ENCODE measurements at places on chromosomes 5 and 9.
A peak's percentile ranks its signal among the peaks of the same experiment; 100 is the strongest.

GRCh38 chr9:77661566-77662085 lies 13.5 kb upstream of the GNA14 start:
- DNase-seq, result no peak

DNA sequence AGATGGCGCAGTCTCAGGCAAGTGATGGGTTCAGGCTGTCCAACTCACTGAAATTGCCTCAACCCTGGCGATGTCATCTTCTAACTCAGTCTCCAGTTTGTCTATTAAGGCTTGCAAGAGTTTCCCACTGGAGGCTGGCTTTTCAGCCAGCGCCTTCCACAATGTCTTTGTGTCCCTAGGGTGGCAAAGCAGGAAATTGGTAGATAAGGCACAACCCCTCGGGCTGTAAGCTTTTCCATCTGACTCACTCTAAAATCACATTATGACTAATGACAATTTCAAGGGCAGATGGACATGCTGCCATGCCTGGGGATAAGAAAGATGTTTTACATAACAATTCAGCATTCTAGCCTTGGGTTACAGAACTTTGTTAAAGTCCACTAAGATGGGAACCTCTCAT lies 61.9 kb downstream of the MROH2B start:
- no peak for DNase-seq

GRCh38 chr5:164137095-164137494 lies 631.7 kb downstream of the MAT2B start:
- no peak for DNase-seq

DNA sequence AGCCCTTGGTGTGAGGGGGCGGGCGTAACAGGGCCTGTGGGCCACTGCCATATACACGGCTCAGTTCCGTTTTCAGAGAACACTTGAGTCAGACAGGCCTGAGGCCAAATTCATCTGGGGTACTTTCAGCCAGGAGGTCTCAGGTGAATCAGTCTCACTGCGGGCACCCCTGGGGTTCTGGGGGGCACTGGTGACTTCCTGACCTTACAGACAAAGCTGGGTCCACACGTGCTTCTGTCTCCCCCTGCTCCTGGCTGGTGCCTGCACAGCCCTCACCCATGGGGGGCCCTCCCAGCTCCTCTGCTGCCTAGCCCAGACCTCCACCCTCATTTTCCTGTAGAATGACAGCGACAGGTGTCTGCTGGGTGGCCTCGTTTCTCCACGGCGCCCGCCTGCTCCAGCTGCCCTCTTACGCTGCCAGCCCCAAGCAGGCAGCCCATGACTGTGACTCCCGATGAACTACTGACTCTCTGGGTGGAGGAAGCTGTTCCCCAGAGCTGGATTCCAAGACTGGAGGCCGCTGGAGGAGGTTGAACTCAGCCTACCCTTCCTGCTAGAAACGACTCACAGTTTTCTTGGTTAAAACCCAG lies 374.1 kb upstream of the IRX4 start:
- no peak for DNase-seq

DNA sequence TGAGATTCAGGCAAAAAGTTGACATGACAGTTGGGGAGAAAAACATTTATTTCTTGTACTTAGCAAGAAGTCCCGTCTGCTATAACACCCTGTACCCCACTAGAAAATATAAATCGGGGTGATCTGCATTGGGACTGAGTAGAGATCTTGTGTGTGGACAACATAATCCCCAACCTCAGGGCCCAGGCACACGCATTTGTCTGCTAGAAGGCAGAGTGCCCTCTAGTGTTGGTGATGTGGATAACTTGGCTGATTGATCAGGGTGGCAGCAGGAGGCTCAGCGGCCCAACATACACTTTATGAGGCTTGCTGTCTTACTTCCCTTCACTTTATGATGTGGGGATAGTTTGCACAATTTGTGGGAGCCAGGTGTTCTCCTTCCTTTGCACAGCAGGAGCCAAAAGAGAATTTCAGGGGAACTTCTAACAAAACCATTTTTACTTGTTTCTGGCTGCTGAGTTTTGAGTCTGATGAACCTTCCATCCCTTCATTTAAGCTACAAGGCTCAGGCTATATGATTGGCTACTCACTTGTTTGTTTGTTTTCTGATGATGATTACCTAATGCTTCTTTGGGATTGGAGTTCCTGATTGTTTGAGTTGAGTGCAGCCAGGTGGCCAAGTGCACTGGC lies 263.2 kb downstream of the DMAC1 start:
- peak; percentile 20 for DNase-seq

GRCh38 chr9:8835291-8835690 lies 1035.7 kb upstream of the DMAC1 start:
- no peak for DNase-seq

GRCh38 chr5:68838157-68838718 lies 255.6 kb upstream of the SLC30A5 start:
- DNase-seq, result no peak

- no peak for DNase-seq
Measured at GRCh38 chr5:68449380-68449779, 233.8 kb downstream of the PIK3R1 start.

- no peak for DNase-seq
Measured at GRCh38 chr9:127451608-127451857, 223 bp downstream of the LRSAM1 start.

- DNase-seq, result no peak
Measured at GRCh38 chr9:134413890-134414623, 87.8 kb downstream of the RXRA start.

DNA sequence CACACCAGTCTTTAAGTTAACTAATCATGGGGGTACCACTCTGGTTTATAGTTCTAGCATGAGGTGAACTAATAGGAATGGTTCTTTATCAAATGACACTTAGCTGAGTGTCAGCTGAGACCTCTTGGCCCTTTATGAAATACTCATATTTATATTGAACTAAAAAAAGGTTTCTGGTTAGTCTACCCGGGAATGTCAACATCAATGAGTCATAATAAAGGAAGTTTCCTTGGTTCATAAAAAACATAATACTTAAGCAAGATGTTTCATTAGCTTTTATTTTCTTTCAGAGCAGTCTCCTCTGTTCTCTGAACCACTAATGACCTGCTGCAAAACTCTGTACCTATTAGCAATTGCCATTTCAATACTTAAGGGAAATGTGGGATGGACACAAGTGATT lies 13.7 kb downstream of the DAB2 start:
- DNase-seq, result no peak

- DNase-seq, result peak; percentile 17
Measured at GRCh38 chr9:83708515-83709158, 879 bp upstream of the UBQLN1 start.

DNA sequence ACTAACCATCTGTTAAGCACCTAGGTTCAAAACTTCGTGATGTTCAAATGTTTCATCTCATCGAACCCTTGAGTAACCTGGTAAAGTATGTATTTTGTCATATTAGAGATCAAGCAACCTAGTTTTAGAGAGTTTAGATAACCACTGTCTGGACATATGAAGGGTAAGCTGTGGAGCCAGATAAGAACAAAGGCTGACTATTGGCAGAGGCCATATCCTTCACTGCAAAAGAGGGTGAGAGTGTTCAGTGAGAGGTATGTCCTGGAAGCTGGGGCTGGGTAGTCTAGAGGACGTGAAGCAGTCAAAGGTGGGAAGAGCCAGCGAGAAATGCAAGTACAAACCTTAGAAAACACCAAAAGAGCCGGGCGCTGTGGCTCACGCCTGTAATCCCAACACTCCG lies 573.1 kb upstream of the KLF4 start:
- no peak for DNase-seq

GRCh38 chr9:98191671-98192502 lies 550 bp downstream of the CORO2A start:
- no peak for DNase-seq

- peak; percentile 34 for DNase-seq
Measured at GRCh38 chr5:169302491-169303118, 1.7 kb upstream of the SLIT3 start.

- DNase-seq, result no peak
Measured at GRCh38 chr5:58107704-58108103, 352.2 kb downstream of the PLK2 start.

- no peak for DNase-seq
Measured at GRCh38 chr9:101487443-101487840, 46.2 kb upstream of the RNF20 start.

GRCh38 chr5:69048230-69048629 lies 45.6 kb upstream of the SLC30A5 start:
- DNase-seq, result no peak

DNA sequence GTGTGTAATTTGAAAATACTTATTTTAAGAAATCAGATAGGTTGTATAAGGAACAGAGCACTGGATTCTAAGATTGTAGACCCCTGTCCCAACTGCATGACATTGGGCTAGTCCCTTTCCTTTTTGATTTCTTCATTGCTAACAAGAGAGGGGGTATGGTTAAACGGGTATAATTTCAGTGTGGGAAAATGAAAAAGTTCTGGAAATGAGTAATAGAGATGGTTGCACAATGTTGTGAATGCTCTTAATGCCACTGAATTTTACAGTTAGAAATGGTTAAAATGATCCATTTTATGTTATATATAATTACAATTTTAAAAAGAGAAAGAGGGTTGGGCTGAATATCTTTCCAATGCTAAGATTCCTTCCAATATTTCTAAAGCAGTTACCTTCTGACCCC lies 103.3 kb upstream of the LHFPL2 start:
- DNase-seq, result no peak

GRCh38 chr9:116661037-116661954 lies 25.8 kb upstream of the TRIM32 start:
- no peak for DNase-seq

GRCh38 chr5:42876375-42876844 lies 64.7 kb upstream of the SELENOP start:
- DNase-seq, result no peak

DNA sequence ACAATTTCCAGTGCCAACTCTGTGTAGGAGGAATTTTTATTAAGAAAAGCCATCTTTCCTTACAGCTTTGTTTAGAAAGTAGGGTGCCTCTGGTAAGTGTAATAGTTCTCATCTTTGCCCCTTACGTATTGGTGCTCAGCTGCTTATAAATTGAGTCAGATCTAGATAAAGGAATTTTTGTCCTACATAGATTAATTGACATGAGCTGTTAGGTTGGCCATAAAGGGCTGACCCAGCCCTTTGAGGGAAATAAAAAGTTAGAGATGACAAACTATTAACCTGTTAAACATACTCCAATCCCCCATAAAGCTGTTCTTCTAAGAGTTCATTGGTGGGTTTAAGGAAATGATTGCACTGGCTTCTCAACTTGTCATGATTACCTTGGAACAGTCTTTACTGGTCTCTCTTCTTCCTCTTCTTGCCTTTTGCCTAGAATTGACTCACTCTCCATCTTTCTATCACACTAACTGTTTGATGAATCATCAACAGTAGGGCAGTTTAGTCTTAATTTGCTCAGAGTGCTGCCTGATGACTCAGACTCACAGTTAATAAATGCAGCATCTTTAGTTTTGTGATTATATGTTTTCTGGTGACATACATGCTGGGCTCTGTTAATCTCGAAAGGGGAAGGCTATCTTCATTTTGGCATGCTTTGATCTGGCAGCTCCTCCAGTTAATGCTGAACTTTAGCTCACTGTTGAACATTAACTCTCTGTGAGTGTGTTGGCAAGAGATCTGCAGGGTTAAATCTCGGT lies 51.7 kb downstream of the ARHGAP26 start:
- DNase-seq, result peak; percentile 4

GRCh38 chr5:42555797-42556196 lies 132.6 kb downstream of the GHR start:
- DNase-seq, result no peak

DNA sequence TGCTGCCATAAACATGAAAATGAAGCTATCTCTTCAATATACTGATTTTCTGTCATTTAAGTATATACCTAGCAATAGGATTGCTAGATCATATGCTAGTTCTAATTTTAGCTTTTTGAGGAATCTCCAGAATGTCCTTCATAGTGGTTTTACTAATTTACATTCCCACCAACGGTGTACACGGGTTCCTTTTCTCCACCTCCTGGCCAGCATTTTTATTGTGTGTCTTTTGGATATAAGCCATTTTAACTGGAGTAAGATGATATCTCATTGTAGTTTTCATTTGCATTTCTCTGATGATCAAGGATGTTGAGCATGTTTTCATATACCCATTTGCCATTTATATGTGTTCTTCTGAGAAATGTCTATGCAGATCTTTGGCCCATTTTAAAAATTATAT lies 446.5 kb downstream of the GABRG2 start:
- no peak for DNase-seq

DNA sequence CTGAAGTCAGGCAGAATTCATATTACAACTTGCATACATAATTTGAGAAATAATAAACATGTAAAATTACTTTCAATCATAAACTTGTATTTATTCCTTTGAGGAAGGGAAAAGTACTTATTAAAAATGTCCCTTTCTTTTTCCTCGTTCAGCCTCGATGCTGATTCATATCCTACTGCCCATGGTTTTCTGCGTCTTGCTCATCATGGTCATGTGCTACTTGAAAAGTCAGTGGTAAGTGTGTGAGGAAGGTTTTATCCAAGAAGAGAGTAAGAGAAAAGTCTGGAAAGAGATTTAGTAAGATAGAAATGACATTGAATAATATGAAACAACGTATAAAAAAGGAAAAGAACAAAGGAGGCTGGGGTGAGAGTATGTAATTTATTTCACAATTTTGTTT lies 85.9 kb downstream of the OSMR start:
- DNase-seq, result no peak

DNA sequence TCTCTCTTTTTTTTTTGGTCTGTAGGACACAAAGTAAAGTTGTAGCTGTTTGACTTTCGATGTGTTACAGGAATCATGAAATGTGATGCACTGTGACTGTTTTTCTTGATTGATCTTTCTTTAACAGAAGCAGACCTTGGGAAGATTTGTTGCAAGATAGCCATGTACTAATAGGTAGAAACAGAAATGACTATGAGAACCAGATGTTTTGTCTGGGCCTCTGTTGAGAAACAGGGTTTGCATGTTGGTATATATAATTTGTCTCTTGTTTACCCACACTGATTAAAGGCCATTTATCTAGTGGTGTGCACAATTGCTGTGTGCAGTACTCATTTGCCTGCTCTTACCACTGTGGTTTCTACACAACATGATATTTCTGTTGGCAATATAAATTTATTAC lies 125.1 kb downstream of the HACD4 start:
- no peak for DNase-seq

DNA sequence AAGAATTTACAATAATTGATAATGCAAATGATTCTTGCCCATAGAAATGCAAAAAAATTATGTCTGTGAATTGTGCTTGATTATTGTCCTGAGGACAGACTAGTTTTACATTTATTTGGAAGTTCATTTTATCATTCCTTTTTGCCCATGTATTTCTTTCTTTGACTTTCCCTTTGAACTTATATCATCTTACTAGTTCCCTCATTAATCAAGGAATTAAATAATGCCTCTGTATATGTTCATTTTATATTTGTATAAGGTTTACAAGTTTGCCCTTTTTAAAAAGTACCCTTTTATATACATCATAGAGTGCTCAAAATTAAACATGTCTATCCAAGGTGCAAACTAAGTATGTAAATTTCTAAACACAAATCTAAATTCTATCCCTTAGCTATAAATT lies 501.6 kb downstream of the NTRK2 start:
- no peak for DNase-seq

DNA sequence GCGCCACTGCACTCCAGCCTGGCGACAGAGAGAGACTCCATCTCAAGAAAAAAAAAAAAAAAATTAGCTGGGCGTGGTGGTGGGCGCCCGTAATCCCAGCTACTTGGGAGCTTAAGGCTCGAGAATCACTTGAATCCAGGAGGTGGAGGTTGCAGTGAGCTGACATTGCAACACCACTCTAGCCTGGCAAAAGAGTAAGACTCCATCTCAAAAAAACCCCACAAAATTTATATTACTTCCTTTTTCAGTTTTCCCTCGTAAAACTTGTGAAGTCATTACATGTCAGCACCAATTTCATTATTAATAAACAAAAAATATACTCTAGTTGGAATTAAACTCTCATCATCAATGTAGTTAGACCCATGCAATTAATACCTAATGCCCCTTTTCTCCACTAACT lies 43.9 kb downstream of the SHLD3 start:
- DNase-seq, result no peak

GRCh38 chr9:87502391-87503221 lies 4.9 kb downstream of the DAPK1 start:
- DNase-seq, result no peak
